ENCODE measurements at places on chromosomes 7 and 10. TPM values are rescaled to one million over a fixed set of nuclear protein-coding genes. Genes with fewer than 3 reads are reported as not detected.

DNA sequence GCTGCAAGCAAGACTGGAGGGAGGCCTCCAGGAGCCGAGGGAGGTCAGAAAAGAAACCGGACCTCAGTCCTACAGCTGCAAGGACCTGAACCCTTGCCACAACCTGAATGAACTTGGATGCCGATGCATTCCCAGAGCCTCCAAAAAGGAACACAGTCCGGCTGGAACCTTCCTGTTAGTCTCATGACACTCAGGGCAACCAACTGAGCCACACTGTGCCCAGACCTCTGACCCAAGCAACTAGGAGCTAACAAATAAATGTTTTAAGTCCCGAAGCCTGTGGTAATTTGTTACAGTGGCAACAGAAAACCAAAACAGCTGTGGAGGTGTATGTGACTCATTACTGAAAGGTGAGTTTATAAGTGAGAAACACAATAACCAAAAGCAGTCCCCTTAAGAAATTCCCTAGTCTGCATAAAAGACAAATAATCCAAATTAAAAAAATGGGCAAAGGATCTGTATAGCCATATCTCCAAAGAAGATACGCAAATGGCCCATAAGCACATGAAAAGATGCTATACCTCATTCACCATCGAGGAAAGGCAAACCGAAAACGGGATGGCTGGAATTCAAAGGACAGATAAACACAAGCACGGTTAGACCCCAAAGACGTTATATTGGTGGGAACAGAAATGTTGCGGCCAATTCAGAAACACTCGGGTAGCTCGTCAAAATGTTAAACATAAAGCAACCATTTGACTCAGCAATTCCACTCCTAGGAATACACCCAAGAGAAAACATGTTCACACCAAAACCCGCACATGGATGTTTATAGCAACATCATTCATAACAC is 24.8 kb downstream of the GNA12 start:
- DNase-seq = no peak

- no peak for DNase-seq
These were observed 6.4 kb upstream of the RALA start for GRCh38 chr7:39617005-39617404.

- no peak for DNase-seq
These were observed 513.4 kb upstream of the GRM3 start for GRCh38 chr7:86130268-86130667.

GRCh38 chr7:84455788-84456187 is 261.2 kb upstream of the SEMA3A start:
- DNase-seq = no peak

- no peak for DNase-seq
These were observed 153.1 kb upstream of the SORCS1 start for GRCh38 chr10:107317592-107317991.

- DNase-seq = no peak
These were observed 577.7 kb upstream of the AUTS2 start for GRCh38 chr7:69020536-69020935.

DNA sequence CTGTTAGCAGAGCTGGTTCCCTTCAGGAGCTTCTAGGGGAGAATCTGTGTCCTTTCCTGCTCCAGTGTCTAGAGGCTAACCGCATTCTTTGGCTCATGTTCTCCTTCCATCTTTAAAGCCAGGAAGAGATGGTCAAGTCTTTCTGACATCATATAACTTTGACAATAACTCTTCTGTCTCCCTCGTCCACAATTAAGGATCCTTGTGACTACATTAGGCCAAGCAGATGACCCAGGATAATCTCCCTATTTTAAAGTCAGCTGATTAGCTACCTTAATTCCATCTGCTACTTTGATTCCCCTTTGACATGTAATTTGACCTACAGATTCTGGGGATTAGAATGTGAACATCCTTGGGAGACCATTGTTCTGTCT is 28.1 kb upstream of the SLC26A4 start:
- DNase-seq = no peak

DNA sequence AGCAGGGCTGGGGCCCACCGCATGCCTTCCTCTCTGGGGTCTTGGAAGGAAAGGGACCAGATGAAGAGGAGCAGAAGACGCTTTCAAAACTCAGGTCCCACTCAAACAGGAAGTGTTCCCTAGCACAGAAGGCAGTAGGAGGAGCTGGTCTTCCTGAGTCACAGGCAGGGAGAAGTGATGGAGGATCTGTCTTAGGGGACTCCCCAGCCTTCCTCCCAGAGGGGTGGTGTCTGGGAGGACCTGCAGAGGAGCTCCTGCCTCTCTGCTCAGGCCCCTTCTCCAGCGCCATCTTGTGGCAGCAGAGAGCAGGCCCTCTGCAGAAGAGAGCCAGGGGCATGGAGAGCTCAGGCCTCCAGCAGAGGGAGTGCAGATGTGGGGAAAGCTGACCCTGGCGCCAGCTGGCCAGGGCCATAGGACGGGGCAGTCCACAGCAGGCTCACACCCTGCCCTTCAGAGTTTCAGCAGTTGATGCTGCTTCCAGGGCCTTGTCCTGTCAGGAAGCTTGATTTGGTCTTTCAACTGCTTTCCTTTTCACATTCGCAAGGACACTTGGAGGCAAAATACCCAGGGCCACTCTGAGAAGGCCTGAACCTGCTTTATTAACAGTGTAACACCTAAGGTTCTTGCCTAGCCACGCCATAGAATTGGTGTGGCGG is 62.2 kb upstream of the TARP start:
- peak; percentile 75 for DNase-seq

- no peak for DNase-seq
These were observed 65.4 kb upstream of the TNS3 start for GRCh38 chr7:47647181-47647917.

DNA sequence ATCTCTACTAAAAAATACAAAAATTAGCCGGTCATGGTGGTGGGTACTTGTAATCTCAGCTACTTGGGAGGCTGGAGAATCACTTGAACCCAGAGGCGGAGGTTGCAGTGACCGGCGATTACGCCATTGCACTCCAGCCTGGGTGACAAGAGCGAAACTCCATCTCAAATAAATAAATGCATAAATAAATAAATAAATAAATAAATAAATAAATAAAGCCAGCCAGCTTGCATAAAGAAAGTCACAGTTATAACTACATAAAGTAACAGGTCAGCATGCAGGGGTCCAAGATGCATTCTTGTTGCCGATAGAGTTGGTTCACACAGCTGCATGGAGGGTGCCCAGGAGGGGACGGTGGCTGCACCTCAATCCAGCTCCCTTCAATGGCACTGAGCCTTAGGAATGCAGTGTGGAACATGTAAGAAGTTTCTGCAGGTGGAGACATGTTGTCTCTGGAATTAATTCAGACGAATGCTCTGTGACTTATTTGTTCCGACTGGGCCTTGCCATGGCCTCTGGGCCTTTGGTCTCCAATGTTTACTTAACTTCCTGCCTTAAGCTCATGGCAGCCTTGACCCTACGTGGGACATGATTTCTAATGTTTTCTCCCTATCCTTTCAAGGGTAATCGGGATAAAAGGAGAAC is 159.6 kb upstream of the PRKCQ start:
- no peak for DNase-seq

DNA sequence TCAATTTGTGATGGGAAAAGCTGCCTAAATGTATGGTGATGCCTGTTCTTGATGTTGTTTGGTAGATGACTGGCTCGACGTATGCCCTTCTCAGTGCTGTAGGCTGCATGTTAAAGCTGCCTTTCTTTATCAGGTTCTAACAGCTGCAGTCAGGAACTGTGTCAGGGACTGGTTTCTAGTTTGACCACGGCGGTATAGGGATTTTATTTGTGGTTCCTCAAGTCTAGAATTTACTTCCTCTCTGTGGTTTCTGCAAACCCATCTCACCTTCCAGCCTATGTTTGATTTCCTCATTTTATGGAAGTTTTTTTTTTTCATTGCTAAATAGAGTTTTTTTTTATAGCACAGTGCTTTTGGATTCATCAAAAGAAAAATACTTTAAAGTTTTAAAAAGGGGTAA is 26.5 kb downstream of the LMTK2 start:
- DNase-seq = no peak

DNA sequence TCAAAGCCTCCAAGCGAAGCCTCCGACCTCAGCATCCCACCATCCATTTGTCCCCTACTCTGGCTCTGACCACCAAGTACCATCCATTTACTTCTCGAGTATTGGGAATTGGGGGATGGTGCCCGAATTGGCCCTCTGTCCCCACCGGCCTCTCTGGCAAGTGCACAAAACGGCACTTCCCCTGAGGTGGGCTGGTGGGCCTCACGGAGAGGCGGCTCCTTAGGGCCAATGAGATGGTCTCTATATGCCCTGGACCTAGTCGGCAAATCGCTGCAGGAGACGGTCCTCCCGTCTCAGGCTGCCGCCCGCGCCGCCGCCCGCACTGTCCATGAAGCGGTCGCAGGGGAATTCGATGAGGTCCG is 2.8 kb downstream of the TRIL start:
- no peak for DNase-seq

DNA sequence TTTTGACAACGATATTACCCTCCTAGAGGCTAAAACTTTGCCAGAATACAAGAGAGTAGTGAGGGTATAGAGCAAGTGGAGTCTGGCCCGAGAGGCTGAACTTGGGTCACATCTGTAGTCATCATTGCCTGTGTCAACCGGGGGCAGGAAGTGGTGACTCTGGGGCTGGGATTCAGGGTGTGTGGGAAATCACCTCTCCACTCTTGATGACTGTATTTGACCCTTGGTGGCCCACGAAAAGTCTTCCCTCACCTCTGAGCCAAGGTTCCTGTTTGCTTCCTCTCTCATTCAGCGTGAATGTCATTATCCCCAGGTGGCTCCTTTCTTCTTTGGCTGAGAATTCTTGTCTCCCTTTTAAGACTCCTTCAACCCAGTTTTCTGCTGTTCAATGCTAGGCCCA is 240.4 kb downstream of the ABCA13 start:
- DNase-seq = no peak

DNA sequence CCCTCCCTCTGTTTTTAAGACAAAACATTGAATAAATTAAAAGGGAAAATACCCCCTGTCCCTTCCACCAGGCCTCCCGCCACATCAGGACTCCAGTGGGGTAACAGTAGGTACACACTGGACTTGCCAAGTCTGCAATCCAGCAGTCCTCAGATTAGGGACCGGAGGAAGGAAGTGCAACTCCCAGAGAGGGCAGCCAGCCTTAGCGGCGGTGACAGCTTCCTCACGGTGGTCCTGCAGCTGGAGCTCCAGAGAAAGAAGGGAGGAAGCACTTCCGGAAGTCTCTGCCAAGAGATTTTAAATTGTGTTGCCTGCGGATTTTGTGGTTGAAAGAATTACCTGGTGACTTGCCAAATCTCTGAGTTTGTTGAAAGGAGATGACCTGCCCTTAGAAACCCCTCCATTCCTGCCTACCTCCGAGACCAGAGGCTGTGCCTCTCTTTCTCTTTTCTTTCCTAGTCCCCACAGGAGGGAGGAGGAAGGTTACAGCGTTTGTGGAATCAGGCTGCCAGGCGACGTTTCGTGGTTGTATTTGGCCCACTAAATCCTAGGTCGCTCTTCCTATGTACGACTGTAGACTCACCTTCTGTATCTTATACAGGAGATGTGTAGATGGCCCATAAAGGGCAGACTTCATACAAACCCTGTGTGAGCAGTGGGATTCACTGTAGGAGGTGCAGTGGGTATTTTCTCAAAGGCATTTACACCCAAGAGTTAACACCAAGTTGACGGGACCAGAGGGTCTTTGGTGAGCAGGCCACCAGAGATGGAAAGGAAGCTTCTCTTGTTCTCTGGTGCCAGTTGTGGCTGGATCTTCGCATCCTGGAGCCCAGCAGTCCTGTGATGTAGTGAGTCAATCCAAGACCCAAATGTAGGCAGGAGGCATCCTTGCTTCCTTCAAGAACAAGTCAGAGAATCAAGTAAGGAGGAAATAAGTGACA is 77.9 kb downstream of the INSIG1 start:
- no peak for DNase-seq

GRCh38 chr7:12092499-12093130 is 118.5 kb upstream of the TMEM106B start:
- DNase-seq = no peak

- DNase-seq = no peak
These were observed 1.1 kb upstream of the DPY19L1 start for GRCh38 chr7:35038354-35038753.

- no peak for DNase-seq
These were observed 337.0 kb downstream of the CRPPA start for GRCh38 chr7:16084370-16084769.

DNA sequence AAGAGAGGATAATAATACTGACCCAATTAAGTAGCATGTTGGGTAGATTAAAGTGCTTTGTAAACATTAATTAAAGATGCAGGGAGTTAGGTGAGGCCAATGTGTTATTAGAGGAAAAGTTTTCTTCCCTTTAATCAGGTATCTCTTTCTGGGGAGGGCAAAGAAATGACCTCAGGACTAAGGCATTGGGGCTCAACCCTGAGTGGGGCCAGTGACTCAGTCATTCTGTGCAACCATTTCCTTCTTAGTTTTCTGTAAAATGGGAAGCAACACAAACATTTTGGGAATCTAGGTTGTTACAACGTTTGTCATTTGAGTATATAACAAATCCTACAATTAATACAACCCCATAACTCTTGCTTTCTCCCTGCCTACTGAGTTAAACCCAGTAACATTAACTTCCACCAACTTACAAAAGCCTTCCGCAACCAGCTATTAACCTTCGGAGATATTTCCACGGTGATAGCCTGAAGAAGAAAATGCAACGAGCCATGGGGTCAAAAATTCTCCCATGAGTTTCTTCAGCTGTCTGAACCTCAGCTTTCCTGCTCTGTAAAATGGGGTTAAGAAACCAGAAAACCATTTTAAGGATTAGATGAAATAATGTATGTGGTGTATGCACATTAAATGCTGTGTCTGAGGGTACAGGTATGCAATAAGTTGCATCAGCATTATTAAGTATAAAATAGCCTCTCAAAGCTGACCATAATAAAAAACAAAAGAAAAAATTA is 965 bp upstream of the PROSER2 start:
- DNase-seq = no peak

Gene SUGCT
- 2.1 TPM for total RNA-seq

Gene LIPF
- not detected for total RNA-seq

Gene GLI3
- total RNA-seq = 0.24 TPM

Gene ELN
- total RNA-seq = 0.08 TPM

Gene OR2A5
- not detected for total RNA-seq

Gene MKX
- total RNA-seq = 0.38 TPM

Gene SEMA3D
- total RNA-seq = 0.13 TPM

Gene NEBL
- total RNA-seq = 0.24 TPM

Gene DLX5
- total RNA-seq = not detected

Gene RNF133
- total RNA-seq = not detected

Gene TCAF2
- total RNA-seq = 25.6 TPM

Gene CDK5
- total RNA-seq = 15.0 TPM

Gene FGL2
- 0.11 TPM for total RNA-seq
